ENCODE measurements at places on chromosomes 2 and 18. TPM values are rescaled to one million over a fixed set of nuclear protein-coding genes. Genes with fewer than 3 reads are reported as not detected.

IL1F10 gene
- polyA plus RNA-seq, result not detected

BOK gene
- polyA plus RNA-seq, result 132 TPM

RFTN2 gene
- polyA plus RNA-seq, result 5.0 TPM

POTEJ gene
- polyA plus RNA-seq, result 0.03 TPM

POLR1A gene
- 7.2 TPM for polyA plus RNA-seq

UGT1A8 gene
- polyA plus RNA-seq, result not detected

SPTBN1 gene
- polyA plus RNA-seq, result 63.3 TPM

SNTG2 gene
- not detected for polyA plus RNA-seq

CRACDL gene
- polyA plus RNA-seq, result 1.6 TPM

UGT1A4 gene
- not detected for polyA plus RNA-seq

ROCK2 gene
- polyA plus RNA-seq, result 3.5 TPM

CLK1 gene
- polyA plus RNA-seq, result 33.1 TPM

INHA gene
- 0.10 TPM for polyA plus RNA-seq

SPATA3 gene
- not detected for polyA plus RNA-seq

METTL5 gene
- polyA plus RNA-seq, result 18.4 TPM

TNFAIP6 gene
- not detected for polyA plus RNA-seq

NR4A2 gene
- polyA plus RNA-seq, result 1.4 TPM

EGR4 gene
- polyA plus RNA-seq, result not detected

MROH2A gene
- not detected for polyA plus RNA-seq

HNMT gene
- polyA plus RNA-seq, result 8.6 TPM

CAPN14 gene
- polyA plus RNA-seq, result 0.03 TPM

ZC3H8 gene
- 1.4 TPM for polyA plus RNA-seq

RAB6C gene
- polyA plus RNA-seq, result not detected

LINC00305 gene
- not detected for polyA plus RNA-seq

ONECUT2 gene
- polyA plus RNA-seq, result 0.01 TPM

KLHL14 gene
- not detected for polyA plus RNA-seq

CENPA gene
- 18.6 TPM for polyA plus RNA-seq

REG1B gene
- not detected for polyA plus RNA-seq

RAB12 gene
- 9.2 TPM for polyA plus RNA-seq

MOB1A gene
- 25.3 TPM for polyA plus RNA-seq

STEAP3 gene
- polyA plus RNA-seq, result 10.6 TPM

DNAJC5G gene
- 1.4 TPM for polyA plus RNA-seq

DSC1 gene
- not detected for polyA plus RNA-seq

LHCGR gene
- not detected for polyA plus RNA-seq

CHRND gene
- not detected for polyA plus RNA-seq

KCNG3 gene
- polyA plus RNA-seq, result not detected

IL18R1 gene
- 2.9 TPM for polyA plus RNA-seq

ARHGAP25 gene
- 0.50 TPM for polyA plus RNA-seq

DQX1 gene
- polyA plus RNA-seq, result 0.06 TPM

TRABD2A gene
- 1.0 TPM for polyA plus RNA-seq

DSC2 gene
- polyA plus RNA-seq, result under 0.01 TPM

DNAH7 gene
- polyA plus RNA-seq, result 0.15 TPM

SLC5A7 gene
- polyA plus RNA-seq, result not detected

SOX11 gene
- polyA plus RNA-seq, result not detected

PARD3B gene
- polyA plus RNA-seq, result 2.2 TPM

CFAP65 gene
- 0.03 TPM for polyA plus RNA-seq

VPS54 gene
- 4.3 TPM for polyA plus RNA-seq

CENPO gene
- polyA plus RNA-seq, result 26.8 TPM

GALNT14 gene
- 0.04 TPM for polyA plus RNA-seq

TRIM43 gene
- not detected for polyA plus RNA-seq

ALPP gene
- polyA plus RNA-seq, result not detected

KCNJ3 gene
- not detected for polyA plus RNA-seq

CMPK2 gene
- 0.49 TPM for polyA plus RNA-seq

BCL11A gene
- 0.16 TPM for polyA plus RNA-seq

IL1B gene
- polyA plus RNA-seq, result 0.25 TPM

IL1R2 gene
- not detected for polyA plus RNA-seq

CRYGD gene
- not detected for polyA plus RNA-seq

SLC8A1 gene
- 0.19 TPM for polyA plus RNA-seq

Data from endothelial cell of umbilical vein (primary cell).